Naive B cell (primary cell): ENCODE measurements at places on chromosomes 4 and X. TPM values are rescaled to one million over a fixed set of nuclear protein-coding genes. Genes with fewer than 3 reads are reported as not detected.
A peak's percentile ranks its signal among the peaks of the same experiment; 100 is the strongest.

DNA sequence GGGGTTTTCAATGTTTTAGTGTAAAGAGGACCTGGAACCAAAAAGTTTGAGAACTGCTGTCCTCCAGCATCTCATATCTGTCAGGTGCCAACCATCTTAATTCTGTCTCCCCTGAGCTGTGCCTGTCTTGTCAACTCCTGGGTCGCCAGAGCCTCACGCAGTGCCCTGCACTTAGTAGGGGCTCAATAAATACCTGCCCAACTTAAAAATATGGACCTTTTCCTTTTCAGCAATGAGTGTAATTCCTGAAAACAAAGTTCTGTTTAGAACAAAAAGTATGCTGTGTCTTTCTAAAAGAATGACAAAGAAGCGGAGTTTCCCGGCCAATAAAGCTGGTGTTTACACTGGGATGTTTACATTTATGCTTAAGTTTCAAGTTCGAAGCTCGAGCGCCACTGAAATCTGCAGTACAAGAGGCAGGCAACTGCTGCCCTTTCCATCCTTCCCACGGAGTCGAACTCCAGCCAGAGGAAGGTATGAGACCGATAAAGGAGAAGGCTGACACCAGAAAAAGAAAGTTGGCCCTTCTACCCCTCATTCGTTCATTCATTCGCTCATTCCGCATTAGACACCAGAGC, 1.1 kb upstream of the HTATSF1 start:
- no peak for DNase-seq

- DNase-seq = no peak
These were observed 37.6 kb downstream of the SEPTIN11 start for GRCh38 chr4:76987153-76987591.

- DNase-seq = no peak
These were observed 168.6 kb downstream of the MGST2 start for GRCh38 chr4:139834226-139834662.

DNA sequence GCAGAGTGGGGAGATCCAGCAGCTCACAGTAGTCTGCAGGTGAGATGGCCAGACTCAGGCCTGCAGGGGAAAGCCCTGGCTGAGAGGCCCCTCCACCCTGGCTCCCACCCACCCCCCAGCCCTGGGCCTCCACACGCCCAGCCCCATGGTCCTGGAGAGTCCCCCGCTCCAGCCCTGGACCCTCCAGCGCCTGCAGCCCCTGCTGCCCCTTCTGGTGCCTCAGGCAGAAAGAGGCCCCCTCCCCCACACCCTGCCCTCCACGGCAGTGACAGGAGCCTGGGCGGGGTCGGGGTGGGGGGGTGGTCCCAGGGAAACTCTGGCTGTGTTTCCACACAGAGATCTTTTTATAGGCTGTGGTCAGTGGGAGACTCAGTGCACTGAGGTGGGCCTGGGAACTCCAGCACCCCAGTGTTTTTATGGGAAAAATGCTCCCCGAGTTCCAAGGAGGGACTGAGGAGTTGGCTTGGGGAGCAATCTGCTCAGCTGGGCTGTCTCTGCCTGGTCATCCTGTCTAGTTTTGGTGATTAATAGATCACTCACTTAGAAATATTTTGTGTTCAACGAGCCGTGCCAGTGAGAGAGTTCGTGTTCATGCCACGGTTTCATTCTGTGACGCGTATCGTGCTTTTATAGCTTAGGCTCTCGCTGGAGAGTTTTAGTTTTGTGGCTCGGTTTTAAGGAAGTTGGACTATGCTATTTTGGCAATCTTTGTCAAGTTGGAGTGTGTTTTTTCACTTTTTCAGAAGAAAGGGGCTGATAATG, 53.1 kb upstream of the HGFAC start:
- peak; percentile 40 for DNase-seq

GRCh38 chrX:662126-662525, 31.5 kb downstream of the SHOX start:
- no peak for DNase-seq

DNA sequence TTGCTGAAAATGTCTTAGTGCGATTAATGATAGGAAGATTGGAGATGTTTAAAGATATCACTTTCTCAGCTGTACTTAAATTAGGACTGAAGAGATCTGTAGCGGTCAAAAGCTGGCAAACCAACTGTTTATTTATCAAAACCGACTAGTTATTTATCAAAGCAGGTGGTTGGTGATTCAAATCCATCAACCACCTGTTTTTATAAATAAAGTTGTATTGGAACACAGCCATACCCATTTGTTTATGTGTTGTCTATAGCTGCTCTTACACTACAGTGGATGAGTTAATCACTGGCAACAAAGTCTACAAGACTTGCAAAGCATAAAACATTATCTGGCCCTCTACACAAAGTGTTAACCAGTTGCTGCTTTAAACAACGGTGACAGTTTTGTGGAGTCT, 76.8 kb downstream of the IL15 start:
- DNase-seq = no peak

GRCh38 chr4:28966982-28967381, 1753.2 kb upstream of the PCDH7 start:
- DNase-seq = no peak

GRCh38 chrX:134146493-134146892, 90.5 kb upstream of the CCDC160 start:
- no peak for DNase-seq

- peak; percentile 27 for DNase-seq
These were observed 217.9 kb downstream of the CENPC start for GRCh38 chr4:67327245-67328017.

DNA sequence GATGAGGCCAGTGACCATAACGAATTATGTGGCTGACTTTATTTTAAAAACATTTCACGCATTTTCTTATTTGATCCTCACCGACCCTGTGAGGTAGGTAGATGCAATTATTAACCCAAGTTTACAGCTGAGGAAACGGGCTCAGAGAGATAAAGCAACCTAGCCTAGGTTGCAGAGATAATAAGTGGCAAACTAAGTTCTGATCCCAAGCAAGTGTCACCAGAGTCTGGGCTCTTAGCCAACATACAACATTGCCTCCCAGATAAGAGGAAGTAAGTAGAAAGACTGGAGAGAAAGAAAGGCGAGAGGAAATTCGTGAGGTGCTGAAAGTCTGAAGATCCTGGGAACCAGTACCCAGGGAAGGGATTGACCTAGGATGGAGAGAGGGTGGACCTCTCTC, 77.4 kb upstream of the GPR50 start:
- DNase-seq = no peak

DNA sequence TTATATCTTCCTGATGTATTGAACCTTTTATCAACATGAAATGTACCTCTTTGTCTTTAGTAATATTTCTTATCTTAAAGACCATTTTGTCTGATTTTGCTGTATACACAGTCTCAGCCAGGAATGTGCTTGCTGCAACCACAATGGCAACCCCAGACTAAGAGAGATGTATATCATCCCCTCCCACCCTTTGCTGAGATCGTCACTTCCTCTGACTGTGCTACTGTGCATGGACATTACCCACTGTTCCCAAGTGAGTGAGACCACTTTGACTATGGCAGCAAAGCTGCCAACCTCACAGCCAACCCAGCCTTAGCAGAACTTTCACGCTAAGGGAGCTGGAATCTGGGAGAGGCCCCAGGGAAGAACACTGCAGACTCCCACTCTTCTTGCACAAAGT, 46.0 kb downstream of the EIF2S3 start:
- no peak for DNase-seq

GRCh38 chr4:122830426-122831095, 3.9 kb downstream of the FGF2 start:
- no peak for DNase-seq

GRCh38 chrX:10172877-10173276, 16.1 kb downstream of the CLCN4 start:
- DNase-seq = no peak

- no peak for DNase-seq
These were observed 82.4 kb upstream of the NAF1 start for GRCh38 chr4:163249042-163249441.

NLGN4X gene
- not detected for polyA plus RNA-seq

FAM47A gene
- polyA plus RNA-seq = not detected

TRIM75 gene
- not detected for polyA plus RNA-seq

HSD17B13 gene
- polyA plus RNA-seq = not detected

CLDN34 gene
- not detected for polyA plus RNA-seq

GLA gene
- 15.4 TPM for polyA plus RNA-seq

SLAIN2 gene
- 27.3 TPM for polyA plus RNA-seq

USP51 gene
- polyA plus RNA-seq = 0.68 TPM
